MG63 (cell line): ENCODE measurements at places on chromosomes 6 and 20. TPM values are rescaled to one million over a fixed set of nuclear protein-coding genes. Genes with fewer than 3 reads are reported as not detected.

The OXT gene
- total RNA-seq = not detected in 2 replicates

The EEF1A2 gene
- 62.5 and 113 TPM in 2 replicates for total RNA-seq

The TRIM31 gene
- total RNA-seq = not detected in 2 replicates

DNA sequence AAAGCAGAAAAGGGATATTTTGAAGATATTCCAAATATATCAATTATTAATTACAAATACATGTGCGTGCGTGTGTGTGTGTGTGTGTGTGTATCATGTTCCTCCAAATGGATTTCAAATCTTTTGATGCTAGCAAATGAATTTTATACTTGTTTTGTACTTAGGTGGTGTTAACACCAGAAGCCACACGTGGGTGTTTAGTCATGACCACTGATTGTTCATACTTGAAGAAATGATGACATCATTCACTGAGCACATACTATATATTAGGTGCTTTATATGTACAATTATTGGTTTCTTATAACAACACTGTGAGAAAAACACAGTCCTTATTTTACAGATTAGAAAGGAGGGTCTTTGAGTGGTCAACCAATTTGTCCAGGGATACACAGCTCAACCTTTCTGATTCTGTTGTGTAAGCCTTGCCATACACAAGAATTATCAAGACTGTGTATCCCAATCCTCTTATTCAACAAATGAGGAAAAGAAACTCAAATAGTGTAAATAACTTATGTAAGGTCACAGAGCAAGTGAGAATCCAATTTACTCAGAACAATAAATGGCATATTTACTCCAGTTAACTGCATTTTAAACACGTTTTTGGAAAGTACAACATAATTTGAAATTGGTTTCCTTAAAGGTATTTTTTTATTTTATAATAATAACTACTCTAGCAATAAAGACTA lies 88.5 kb downstream of the BCAS1 start:
- DNase-seq = no peak

DNA sequence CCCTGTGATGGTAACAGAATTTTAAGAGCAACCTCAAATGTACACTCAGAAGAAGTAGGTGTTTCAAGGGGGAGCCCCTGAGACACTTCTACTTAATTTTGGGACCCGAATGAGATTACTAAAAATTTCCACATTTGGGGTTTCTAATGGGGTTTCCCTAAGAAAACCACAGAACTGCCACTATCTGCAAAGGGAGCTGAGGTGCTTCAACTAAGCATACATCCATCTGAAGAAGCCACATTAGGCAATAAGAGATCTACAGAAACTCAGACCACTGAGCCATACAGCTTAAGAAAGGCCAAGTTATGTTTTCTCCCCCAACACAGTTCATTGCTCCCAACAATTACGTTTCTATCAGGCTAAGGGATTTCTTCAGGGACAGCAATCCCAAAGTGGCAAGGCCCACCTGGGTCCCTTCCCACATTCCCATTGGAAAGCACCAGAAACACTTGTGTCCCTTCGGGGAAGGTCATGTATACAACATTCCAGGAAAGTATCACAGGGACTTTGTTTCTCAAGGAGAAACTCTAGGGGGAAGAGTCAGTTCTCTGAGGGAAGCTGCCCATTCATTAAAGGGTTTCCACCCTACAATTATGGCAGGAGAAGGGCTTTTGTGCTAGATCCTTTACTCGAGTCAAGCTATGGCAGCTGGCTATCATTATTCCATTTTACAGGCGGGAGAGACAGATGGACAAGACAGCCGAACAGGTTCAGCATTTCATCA lies 5.0 kb downstream of the BCL2L1 start:
- no peak for DNase-seq

DNA sequence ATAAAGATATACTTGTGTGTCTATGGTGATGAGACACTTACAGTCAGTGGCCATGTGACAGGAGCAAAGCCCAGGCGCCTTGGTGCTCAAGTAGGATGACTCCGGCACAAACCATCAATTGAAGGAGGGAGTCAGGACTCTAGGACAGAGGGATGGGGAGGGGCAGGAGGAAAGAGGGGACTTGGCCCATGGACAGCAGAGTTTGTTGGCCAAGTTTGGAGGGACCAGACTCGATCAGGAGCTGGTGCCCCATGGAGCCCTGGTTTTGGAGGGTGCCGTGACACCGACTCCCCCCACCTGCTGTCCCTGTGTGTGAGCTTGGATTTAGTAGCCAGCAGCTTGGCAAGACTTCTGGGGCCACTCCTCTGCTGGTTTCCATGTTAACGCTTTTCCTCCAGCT lies 66.1 kb downstream of the ADNP start:
- DNase-seq = no peak

DNA sequence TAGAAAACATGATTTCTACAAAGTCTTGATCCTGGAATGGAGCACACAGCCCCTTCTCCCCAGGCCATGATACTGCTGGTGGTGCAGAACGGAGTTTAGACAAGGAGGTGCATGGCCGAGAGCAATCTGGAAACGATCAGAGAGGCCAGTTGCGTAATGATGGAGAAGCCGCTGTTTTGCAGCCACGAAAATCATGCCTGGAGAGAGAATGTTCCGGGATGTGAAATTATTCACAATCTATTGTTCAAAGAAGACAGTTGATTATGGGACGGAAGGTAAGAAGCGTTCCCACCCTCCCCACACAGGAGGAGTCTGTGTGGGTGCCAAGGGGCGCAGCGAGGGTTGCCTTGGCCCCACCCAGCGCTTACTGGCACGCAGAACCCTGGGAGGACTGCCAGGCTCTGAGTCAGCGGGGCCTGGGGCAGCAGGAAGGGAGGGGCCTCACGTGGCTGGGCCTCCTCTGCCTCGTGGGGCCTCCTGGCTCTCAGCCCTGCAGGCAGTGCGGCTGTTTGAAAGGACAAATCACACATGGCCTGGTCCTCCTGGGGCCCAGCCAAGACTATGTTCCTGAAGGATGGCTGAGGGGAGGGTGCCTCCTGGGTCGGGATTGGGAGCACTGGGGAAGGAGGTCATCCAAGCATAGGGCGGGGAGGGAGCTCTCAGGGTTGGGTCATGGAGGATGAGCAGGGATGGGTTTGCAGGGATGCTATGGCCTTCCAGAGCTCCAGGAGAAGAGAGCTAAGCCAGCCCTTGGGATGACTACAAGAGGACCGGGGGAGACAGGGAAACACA lies 8.7 kb upstream of the AP5S1 start:
- DNase-seq = peak; percentile 97

GRCh38 chr20:49045440-49046086 lies 549 bp upstream of the CSE1L start:
- DNase-seq = peak; percentile 5

GRCh38 chr20:62603021-62603906 lies 39.0 kb upstream of the SLCO4A1 start:
- peak; percentile 98 for DNase-seq

DNA sequence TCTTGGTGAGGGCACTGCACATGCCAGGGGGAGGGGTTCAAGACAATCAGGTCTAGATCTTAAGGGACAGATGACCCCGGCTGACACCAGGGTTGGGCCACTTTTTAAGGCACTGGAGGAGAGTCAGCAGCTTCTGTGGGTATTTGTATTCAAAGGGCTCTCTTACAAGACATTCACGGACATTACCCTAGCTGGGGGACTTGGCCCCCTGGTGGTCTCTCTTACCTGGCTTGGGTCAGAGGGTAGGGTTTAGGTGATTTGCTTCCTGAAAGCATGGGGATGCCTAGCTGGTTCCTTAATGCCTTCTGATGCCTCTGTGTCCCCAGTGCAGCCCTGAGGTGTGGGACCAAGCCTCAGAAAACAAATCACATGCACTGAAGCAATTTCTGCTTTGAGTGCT lies 354.7 kb downstream of the CDC5L start:
- DNase-seq = no peak
